Stimulated activated CD4-positive, alpha-beta T cell treated with anti-CD3 and anti-CD28 coated beads, Interleukin-1b, Interleukin-23, amount 100 ng/mL, for 1 hour (primary cell): ENCODE measurements at places on chromosomes 6 and 20.

DNA sequence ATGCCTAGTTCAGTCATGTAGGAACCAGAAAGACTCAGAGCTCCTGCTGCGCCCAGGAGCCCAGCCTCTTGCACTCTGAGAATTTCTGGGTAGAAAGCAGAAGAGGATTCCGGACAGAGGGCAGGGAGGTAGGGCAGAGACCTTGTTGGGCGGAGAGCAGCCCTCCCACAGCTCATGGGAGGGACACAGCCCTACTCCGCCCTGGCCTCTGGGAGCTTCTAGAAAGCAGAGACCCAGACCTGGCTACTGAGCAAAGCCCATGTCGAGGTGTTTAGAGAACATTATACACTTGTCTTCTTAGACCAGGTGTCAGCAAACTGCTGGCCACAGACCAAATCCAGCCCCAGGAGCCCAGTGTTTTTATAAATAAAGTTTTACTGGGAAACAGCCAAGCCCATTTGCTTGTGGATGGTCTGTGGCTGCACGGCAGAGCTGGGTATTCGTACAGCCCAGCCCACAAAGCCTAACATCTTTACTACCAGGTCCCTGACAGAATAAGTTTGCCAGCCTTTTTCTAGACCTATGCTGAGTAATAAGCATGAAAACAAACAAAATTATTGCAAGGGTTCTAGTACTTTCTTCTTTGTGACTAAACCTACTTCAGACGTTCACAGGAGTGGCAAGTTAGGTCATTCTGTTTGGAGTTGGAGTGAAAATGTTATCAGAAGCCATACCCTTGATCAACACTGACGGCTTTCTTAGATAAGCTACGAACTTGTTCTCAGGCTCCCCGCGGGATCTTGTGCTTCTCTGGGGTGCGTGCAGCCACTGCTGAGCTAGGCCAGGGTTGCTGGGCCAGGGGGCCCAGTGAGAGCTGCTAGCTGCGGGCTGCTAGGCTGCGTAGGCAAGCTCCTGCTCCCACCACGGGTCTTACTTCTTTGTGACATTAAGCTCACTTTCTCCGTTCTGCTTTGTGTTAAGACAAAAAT is 235.1 kb upstream of the FOXQ1 start:
- DNase-seq = no peak

- DNase-seq = no peak
Observed at GRCh38 chr20:13220194-13220903, 725 bp upstream of the ISM1 start.

DNA sequence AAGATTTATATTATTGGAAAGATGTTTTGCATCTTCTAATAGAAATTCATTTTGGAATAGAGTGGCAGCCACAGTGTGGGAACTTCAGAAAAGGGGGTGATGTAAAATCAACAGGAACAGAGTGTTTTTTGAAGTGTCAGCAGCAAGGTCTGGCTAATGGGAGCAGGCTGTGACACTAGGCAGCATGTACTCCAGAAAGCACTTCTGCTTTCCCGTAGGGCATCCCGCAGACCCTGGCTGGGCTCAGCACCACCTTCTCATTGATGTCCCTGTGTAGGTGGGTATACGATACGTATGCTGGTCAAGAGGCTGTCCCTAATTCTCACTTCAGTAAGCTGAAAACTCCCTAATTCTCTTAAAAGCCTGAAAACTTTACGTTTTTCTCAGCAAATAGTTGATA is 74.7 kb downstream of the EYA4 start:
- DNase-seq = no peak

DNA sequence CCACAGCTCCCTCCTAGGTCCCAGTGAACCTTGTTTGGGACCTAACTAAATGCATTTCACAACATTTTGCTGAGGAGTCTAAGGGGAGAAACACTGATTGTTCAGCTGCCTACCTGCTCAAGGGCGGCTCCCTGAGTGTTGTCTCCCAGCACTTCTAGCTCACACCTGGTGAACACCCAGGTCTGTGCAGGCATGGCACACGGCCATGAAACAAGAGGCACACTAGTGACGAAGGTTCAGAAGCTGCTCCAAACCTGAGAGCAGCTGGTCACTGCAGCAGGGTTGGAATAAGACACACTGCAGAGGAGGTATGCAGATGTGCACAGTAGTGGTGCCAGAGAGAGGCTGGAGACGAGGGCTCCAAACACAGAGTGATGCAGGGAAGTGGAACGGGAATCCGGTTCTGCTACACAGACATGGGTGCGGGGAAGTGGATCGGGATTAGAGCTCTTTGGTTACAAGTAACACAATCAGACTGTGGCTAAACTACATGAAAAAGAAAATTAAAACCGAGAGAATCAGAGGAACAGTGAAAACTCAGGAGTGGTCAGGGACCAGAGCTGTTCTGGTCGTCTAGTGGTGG is 486.1 kb upstream of the CDH4 start:
- DNase-seq = no peak

DNA sequence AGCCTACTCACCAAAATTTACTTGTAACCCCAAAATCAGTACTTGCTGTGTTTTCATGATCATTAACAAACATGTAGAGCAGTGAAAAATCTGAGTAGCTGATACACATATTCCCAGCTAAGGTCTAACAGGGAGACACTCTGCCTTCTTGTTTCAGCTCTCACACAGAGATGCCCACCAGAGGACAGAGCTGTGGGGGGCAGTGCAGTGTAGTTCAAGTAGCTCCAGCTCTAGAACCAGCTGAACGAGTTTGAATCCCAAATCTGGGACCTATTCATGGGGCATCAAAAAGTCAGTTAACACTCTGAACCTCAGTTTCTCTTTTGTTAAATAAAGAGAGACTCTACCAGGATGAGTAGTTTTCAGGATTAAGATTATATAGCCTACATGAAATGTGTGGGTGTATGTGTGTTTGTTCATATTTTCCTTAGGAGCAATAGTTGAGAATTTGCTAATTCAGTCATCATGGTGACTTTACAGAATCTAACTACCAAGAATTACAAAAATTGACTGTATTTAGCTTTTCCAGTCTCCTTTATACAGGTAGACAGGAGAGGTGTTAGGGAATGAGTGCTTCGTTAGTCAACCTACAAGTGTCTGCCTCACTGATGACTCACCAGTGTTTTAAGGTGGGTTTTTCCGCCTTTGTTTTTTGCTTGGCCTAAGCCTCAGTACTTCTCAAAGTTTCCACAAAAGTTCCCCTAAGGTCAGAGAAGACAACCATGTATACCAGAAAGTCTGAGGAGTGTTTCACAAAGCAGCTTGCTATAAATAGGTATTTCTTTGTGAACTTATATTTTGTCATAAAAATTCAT is 164.0 kb upstream of the RUNX2 start:
- DNase-seq = no peak

GRCh38 chr6:34897716-34898115 is 8.7 kb downstream of the ANKS1A start:
- no peak for DNase-seq

GRCh38 chr6:14584450-14584849 is 466.9 kb downstream of the CD83 start:
- no peak for DNase-seq

GRCh38 chr6:134553936-134554335 is 236.0 kb upstream of the SGK1 start:
- DNase-seq = no peak

- DNase-seq = no peak
Observed at GRCh38 chr6:6943421-6943820, 164.3 kb upstream of the RREB1 start.

GRCh38 chr6:73690056-73690455 is 5.9 kb upstream of the CD109 start:
- no peak for DNase-seq

DNA sequence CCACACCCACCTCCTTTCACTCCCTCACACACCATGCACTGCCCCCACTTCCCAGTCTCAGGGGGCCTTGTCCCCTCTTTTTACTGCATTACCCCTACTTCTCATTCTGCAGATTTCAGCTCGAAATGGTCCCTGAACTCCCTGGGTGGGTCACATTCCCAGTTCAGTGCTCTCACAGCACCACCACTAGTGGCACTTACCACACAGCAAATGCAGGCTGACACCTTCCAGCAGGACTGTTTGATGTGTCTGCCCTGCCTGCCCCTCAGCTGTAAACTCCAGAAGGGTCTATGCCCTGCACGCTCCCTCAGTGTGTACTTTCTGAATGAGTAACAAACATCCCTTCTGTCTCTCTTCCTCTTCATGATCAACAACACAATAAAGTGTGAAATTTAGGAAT is 4.0 kb downstream of the DYNLT1 start:
- DNase-seq = no peak

DNA sequence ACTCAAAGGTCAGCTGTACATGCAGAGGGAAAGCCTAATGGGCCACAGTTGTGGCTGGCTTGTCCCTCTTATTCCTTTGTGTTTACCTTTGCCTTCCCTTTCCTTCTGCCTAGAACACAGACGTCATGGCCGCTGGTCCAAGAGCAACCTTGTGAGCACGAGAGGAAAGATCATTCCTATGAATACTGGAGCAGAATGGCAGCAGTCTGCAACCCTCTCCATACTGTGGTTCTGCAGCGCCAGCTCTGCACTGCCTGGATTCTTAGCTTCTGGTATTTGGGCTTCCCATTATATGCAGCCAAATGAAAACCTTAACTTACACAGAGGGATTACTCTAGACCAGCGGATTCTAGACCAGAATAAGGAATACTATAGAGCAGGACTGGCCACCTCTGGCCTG is 12.4 kb downstream of the TBC1D7 start:
- no peak for DNase-seq

DNA sequence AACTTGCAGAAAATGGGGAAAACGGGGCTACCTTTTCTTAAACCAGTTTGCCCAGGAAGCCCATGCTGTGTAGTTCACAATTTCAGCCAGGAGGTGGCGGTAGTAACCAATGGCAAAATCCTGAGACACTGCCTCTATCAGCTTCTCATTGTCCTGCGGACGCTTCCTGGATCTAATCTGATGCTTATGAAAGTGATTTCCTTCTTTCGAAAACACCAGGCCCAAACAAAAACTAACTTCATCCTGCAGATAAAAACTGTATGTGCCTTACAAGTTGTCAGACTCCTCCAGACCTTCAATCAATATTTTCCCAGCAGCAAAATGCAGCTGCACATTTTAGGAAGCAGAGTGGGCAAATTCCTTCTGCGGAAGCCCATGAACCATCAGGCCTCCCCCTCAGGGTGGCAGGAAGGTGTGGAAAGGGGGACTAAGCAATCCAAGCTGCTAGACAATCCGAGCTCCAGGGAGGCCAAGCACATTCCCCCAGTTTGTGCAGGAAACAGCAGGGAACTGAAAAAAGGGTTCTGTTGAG is 88.5 kb downstream of the LY86 start:
- DNase-seq = peak; percentile 71

GRCh38 chr6:141884850-141885249 is 247.9 kb upstream of the GJE1 start:
- DNase-seq = no peak

GRCh38 chr6:38824243-38824894 is 109.3 kb downstream of the DNAH8 start:
- no peak for DNase-seq

DNA sequence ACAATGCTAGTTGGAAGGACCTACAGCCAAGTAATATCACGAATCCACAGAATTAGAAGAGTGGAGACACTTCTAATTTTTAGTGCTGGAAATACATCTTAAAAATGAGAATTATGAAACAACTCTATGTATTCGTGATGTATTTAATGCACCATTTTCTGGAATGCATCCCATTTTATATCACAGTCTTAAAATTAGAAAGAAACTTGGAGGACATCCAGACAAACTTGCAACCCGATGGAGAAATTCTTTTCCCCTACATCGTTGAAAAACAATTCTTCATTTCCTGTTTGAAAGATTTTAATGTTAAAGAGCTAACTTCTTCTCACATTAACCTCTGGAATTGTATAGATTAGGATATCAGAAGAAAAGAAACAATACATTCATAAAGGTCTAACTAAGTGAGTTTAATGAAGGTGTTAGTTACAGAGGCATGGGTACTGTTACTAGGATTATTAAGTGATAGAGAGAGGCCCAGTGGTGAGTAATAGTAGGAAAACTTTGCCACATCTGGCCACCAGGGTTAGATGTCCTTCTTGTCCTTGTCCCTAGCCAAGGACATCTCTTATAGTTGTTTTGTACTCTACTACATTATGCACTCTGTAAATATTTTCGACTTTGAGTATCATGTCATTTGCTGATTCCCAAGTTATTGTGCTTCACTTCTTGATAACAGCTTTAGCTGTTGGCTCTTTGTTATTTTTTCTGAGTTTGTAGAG is 502.4 kb upstream of the PTCHD4 start:
- DNase-seq = no peak

DNA sequence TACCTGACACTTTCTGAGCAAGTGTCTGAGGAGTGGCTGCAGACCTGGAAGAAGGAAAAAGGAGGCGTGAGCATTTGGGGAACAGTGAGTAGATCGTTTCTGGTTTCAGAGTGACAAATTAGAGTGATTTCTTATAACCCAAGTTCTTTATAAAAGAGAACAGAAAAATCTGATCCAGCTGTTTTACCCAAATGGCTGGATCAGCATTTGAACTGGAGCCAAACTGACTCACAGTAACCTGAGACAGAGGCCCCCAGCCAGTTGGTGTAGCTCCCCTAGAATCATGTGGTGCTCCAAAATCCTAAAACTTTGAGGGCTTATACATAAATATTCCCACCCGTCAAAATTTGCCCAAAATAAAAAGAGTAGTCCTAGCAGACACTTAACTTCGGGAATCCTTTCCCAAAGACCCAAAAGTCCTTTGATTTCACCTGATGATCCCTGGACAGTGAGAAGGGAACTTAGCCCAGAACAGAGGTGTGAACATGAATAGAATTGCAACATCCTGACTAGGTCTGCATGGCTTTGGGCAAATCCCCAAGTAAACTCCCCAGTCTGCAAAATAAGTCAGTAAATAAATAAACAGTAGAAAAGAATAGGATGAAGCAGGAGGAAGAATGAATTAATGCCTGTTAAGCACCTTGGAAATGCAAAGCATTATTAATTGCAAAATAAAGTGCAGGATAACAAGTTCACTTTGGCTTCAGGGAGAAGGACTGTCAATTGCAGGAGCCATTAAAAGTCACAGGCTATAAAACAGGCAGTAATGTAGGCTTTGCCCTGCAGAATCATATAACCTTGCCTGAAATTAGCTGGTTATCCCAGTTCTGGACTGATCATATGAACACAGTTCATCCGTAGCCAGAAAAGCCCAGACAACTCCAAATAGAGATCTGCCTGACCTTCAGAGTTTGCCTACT is 262.0 kb upstream of the JARID2 start:
- no peak for DNase-seq

- no peak for DNase-seq
Observed at GRCh38 chr6:26315274-26315673, 49.7 kb upstream of the BTN3A2 start.

DNA sequence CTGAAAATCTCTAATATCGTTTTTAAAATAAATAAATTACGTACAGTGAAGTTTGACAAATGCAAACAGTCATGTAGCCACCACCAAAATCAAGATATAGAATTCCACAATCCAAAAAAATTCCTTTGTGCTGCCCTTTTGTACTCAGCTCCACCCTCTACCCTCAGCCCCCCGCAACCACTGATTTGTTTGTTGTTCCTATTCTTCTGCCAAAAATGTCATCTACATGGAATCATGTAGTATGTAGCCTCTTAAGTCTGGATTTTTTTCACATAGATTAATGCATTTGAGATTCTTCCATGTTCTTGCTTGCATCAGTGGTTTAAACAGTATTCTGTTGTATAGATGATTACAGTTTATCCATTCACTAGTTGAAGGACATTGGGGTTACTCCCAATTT is 8.5 kb upstream of the REPS1 start:
- no peak for DNase-seq
